Foreskin keratinocyte (primary cell): ENCODE measurements at places on chromosomes 5 and 9.

DNA sequence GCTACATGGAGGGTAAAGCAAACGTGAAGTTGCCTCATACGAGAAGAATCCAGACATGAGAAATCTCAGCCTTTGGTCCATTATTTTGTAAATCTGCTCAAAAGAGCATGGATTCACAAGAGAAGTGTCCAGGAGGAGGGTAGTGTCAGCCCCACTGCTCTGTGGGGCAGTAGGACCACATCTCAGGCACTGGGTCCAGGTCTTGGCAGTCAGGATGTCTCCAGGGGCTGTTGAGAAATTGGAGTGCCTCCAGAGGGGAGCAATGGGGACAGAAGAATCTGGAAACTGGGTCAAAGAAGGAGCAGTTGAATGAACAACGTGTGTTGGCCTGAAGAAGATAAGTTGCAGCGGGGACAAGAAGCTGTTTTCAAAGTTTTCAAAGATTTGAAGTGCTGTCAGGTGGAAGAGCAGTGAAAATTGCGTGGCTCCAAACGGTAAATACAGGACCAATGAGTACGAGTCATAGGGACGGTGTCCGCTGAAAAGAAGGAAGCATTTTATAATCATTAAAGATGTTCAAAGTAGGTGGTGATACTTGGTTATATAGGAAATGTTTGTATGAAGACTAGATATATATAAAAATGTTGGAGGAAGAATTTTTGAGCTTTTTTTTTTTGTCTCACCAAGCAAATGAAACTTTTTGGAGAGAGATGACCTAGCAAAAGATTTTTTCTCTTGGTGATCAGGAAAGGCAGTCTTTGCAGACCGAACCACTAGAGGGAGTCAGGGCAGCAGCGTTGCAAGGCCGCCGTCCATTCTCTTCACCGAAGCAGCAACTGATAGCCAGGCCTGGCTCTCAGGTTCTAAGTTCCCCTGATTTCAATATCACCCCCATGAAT lies 57.1 kb upstream of the ZBED3 start:
- peak; percentile 30 for DNase-seq

- no peak for DNase-seq
Measured at GRCh38 chr9:127921557-127922120, 4.8 kb upstream of the ST6GALNAC4 start.

DNA sequence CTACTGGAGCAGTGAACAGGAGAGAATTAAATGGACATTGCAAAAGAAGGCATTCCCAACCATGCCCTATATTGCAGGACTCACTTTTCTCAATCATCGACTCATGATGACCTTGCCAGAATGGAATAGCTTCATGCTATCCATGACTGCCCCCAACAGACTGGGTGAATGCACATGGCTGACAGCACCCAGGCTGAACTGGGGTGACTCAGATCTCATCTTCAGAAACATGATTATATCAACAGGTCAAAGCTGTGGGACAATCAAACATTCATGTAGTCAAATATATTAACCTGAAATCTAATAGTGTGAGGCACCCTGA lies 34.7 kb upstream of the MIER3 start:
- peak; percentile 58 for DNase-seq

- DNase-seq, result no peak
Measured at GRCh38 chr9:129071526-129072126, 9.3 kb upstream of the DOLPP1 start.

DNA sequence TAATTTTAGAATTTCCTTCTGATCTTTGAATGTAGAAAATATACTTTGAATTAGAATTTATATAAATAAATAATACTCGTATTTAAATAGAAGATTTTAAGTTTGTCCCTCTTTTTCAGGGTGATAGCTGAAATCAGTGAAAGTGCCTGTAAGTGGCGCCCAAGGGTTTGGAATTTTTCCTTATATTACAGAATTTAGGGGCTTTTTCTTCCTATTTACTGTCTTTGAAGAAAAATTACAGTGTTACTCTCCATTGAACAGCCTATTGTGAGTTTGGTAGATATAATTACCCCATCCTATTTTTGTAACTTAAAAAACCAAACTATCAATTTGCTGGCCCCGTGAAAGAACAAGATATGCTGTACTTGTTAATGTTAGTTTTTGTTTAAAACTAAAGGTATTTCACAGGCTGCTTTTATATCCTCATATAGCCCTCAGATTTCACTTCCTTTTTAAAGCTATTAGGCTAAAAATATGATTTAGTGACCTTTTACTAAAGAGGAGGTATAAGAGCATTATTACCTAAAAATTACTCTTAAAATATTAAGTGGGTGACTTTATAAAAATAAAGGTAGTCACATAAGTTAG lies 3.2 kb downstream of the MAP3K1 start:
- no peak for DNase-seq

- no peak for DNase-seq
Measured at GRCh38 chr9:117138231-117138630, 276.6 kb downstream of the ASTN2 start.

GRCh38 chr5:175166026-175166425 lies 278.0 kb downstream of the DRD1 start:
- DNase-seq, result no peak

- DNase-seq, result no peak
Measured at GRCh38 chr9:126625329-126626126, 11.8 kb downstream of the LMX1B start.

DNA sequence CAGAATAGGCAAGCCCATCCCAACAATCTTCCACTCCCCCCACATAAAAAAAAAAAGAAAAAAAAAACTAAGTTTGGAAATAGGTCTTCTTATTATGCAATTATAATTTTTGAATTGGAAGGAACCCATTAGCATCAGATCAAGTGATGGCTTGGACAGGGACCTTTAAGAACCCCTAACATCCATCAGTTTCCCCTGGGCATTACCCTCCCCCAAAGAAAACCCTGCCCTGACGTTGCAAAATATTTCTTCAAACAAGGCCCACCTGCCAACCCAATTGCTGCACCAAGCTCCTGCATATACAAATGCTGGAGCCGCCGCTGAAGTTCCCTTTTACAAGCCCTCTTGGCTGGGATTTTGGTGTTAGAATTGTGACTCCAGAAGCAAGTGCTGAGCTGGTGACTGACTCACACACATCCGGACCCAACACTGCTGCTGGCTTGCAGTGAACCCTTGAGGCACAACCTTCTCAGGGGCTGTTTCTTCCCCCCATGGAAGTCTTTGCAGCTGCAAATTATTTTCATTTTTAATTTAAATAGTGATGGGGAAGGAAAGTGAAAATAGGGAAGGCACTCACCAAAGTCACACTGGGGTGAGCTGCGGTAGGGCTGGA lies 56.1 kb upstream of the AFAP1L1 start:
- DNase-seq, result no peak

- no peak for DNase-seq
Measured at GRCh38 chr5:37665272-37665671, 174.6 kb downstream of the GDNF start.

DNA sequence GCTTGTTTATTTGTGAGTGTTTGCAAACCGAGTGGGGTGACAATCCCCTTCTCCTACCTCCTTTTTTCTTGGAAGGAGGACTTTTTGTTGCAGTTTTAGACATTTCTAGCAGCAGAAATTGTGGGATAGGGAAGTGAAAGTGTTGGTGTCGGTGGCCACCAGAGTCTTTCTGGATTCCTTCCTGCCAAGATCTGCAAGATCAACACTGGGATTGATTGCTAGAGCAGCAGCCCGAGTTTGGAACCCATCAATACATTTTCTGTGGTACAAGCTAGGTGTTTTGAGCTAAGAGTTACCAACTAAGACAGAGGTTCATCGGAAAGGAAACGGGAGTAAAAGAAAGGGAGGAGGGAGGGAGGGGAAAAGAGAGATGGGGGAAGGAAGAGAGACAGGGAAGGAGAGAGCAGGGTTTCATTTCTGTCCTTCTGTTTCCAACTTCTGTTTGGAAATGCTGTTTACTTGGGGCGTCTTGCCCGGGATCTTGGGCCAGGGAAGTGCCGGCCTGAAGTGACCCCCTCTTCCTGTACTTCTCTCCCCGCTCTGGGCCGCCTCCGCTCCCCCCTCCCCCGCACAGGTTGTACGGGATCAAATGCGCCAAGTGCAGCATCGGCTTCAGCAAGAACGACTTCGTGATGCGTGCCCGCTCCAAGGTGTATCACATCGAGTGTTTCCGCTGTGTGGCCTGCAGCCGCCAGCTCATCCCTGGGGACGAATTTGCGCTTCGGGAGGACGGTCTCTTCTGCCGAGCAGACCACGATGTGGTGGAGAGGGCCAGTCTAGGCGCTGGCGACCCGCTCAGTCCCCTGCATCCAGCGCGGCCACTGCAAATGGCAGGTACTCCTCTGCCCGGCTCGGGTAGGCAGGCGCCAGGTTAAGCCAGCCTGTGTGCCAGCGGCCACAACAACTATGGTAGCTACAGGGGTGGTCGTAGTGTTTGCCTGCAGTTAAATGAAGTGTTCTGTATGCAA lies 4.0 kb downstream of the ISL1 start:
- peak; percentile 24 for DNase-seq

DNA sequence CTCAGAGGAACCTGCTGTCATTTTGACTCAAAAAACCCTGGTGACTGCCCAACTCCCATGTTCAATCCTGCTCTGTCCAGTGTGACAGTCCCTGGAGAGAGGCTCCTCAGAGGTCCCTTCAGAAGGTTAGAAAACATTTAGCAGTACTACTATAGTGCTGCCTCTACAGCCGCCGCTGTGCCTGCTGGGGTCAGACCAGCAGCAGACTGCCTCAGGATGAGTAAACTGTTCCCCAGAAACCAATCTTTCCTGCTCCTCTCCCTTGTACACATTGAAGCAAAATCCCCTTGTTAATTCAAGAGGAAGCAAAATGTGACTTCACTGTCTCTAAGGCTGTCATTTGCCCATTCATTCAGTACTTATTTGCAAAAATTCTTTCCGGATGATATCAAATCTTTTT lies 94.8 kb upstream of the SMARCA2 start:
- no peak for DNase-seq

- DNase-seq, result peak; percentile 10
Measured at GRCh38 chr5:75438722-75439121, 72.7 kb downstream of the CERT1 start.

DNA sequence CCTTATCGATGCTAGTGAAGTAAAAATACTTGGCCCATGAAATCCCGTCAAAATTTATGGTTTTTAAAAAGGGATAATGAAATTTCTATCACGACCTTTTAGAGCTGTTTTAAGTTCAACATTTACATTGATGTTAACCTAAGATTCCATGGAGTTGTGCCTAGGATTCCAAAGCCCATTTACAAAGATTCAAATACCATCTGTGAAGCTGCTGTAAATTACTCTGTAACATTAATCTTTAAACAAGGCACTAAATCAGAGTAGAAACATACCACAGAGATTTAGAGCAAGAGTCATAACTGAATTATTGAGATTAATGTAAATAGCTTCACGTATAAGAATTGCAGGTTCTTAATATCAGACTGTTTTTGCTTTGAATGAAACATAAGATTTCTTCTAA lies 17.7 kb downstream of the POU5F2 start:
- no peak for DNase-seq

- no peak for DNase-seq
Measured at GRCh38 chr9:135704483-135704882, 2.5 kb downstream of the KCNT1 start.

DNA sequence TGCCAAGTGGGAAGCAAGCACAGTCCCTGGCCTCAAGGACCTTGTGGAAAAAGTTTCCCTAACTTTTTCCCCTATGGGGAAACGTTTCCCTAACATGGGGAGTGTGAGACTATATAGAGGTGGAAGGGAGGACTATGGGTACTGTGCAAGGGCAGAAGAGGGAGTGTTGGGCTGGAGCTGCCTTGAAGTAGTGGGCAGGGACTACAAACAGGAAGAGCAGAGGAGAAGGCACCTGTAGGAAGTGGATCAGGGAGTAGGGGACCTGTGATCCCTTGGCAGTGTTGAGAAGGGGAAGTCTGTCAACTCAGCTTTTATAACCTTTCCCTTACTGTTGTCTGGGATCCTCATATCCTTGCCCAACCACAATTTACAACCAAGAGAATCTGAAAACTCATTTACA lies 1.4 kb downstream of the CMYA5 start:
- no peak for DNase-seq

GRCh38 chr5:21663082-21663481 lies 1190.1 kb downstream of the CDH12 start:
- DNase-seq, result no peak

DNA sequence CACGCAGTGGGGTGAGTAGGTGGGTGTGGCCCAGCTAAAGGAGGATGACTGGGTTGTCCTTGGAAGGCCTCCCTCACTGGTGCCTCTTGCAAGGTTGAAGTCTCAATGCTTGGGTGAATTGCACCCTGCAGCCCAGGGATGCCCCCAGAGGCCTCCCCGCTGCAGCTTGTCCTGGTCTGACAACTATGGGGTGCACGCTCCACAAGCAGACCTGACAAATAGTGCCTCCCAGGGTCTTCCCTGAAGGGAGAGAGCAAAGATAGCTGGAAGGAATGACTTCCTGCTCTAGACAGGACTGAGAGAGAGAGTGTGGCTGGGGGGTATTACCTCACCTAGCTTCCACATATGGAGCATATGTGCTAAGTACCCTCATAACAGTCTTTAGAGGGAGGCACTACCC lies 1.7 kb downstream of the PSD2 start:
- no peak for DNase-seq

- no peak for DNase-seq
Measured at GRCh38 chr5:169906745-169907649, 73.3 kb downstream of the INSYN2B start.

GRCh38 chr9:83582029-83582428 lies 40.9 kb upstream of the IDNK start:
- peak; percentile 10 for DNase-seq

DNA sequence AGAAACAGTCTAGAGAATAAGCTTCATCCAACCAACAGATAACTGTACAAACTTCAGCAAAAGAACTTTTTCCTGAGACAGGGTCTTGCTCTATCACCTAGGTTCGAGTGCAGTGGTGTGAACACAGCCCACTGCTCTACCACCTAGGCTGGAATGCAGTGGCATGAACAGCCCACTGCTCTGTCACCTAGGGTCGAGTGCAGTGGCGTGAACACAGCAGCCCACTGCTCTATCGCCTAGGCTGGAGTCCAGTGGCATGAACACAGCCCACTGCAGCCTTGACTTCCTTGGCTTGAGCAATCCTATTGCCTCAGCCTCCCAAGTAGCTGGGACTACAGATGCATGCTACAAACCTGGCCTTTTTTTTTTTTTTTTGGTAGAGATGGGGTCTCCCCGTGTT lies 43.4 kb downstream of the ERMP1 start:
- no peak for DNase-seq

DNA sequence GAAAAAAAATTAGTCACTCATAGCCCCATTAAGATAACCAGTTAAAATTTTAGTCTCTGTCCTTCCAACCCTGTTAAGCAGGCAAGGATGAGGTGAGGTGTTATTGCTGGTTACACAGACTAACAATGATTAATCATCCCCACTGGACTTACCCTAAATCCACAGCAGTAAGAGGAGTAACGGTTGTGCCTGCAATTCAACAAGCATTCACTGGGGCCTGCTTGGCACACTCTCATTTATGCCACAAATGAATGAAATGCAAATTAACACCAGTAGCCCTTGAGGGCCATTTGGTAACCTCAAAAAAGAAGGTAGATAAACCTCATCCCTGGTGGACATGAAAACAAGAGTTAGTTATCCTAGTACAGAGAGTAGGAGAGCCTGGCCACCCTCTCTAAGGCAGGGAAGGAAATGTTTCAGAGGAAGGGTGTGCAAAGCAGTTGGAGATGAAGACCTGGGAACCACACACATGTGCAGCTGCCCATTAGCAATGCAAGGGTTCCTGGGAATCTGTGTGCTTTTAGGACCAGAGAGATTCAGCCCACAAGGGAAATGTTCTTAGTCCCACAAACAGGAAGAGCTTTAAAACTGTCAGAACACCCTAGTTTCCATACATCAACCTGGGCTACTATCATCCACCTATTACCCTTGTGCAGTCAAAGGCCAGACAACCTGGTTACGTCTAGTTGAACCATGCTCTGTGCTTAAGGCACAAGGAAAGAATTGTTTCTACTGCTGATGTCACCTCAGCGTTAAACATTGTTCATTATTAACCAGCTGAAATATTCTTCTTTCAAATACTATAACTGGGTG lies 7.7 kb downstream of the LHFPL2 start:
- DNase-seq, result no peak
